ENCODE measurements at places on chromosomes 7 and 10.

- DNase-seq = no peak
These were observed 370.1 kb upstream of the GALNT17 start for GRCh38 chr7:70761711-70762328.

DNA sequence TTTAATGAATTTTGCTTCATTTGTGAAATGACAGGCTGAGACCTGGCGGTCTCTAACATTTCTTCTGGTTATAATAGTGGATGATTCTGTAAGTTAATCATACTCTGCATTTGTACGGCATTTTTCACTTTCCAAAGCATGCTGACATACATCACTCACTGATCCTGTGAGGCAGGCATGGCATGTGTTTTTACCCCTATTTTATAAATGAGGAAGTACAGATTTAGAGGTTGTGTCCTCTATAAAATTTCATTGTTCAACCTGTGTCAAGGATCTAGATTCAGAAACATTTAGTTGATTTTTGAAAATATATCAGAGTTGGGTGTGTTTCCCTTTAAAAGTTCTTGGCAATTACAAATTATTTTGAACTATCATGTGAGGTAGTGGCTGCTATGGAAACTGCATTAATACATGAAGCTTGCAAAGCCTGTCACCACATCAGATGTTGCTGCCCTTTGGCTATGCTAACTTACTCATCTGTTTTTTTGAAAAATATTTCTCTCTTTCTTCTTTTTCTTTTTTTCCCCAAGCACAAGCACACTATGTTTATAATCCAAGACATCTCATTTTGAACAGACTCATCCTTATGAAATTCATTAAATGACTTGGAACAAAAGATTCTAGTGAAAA lies 172.7 kb downstream of the GNAI1 start:
- DNase-seq = no peak

GRCh38 chr7:151339651-151340382 lies 1.8 kb upstream of the NUB1 start:
- DNase-seq = no peak

DNA sequence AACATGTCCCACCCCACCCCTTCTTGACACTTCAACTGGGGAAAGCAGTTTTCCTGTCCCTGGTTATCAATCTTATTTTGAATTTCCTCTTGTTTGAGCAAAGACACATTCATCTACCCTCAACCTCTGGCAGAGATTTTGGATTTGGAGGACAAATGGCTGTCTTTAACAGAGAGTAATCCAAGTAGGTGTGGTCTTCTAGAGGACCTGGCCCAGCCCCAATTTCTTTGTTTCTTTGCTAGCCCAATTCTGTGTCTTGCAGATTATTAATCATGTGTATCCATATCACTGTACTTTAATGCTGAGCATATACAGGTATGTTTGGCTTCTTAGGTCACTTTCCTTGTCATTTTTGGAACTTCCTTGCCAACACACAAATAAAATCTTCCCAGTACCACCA lies 58.8 kb upstream of the ADCY1 start:
- DNase-seq = no peak

All from NT2/D1 (cell line).